ENCODE measurements at places on chromosomes 4 and X.

DNA sequence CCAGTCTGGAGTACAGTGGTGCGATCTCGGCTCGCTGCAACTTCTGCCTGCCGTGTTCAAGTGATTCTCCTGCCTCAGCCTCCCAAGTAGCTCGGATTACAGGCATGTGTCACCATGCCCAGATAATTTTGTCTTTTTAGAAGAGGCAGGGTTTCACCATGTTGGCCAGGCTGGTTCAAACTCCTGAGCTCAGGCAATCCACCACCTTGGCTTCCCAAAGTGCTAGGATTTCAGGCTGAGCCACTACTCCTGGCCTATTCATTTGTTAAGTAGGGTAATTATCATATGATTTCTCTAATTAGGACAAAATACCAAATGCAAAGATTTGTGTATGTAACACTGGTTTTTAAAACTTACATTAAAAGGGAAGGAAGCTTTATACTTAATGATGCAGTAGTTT lies 137.8 kb downstream of the GPM6A start:
- DNase-seq, result no peak

DNA sequence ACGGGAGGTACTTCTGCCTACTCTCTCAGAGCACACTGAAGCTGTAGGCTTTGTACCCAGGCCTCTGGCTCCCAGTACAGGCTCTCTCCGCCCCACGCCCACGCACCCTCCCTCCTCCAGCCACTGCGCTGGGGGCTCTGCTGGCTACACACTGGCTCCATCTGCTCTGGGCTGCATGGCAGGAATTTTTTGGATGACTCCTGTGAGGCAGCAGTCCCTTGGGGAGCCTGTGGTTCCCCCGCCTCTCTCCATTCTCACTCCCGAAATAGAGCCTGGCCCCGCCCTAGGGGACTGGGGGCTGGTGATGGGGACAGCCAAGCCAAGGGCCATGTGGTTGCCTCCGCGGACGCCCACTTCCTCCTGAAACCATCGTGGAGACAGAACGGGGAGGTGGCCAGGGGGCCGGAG lies 58.1 kb upstream of the ADRA2C start:
- no peak for DNase-seq

- DNase-seq, result no peak
Observed at GRCh38 chr4:135385830-135386581, 1184.4 kb upstream of the PABPC4L start.

DNA sequence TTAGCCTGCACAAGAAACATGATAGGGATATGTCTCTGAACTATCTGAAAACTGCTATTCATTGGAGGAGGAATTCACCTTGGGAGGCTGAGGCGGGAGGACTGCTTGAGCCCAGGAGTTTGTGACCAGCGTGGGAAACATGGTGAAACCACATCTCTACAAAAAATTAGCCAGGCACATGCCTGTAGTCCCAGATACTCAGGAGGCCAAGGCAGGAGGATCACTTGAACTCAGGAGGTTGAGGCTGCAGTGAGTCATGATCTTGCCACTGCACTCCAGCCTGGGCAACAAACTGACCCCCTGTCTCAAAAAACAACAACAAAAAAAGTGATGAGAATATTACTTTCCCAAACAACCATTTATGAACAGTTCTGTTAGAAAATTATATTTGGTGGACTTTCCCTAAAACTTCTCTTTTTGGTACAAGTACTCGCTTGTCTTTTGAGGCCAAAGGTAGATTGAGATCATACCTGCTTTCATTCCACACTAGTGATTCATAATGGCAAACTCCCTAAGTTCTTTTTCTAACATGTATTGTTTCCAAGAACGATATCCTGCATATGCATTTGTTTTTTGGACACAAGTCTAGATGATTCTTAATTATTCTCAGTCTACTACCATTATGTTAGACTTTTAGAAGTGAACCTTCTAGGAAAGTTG lies 33.4 kb downstream of the METTL14 start:
- no peak for DNase-seq

- no peak for DNase-seq
Observed at GRCh38 chr4:16869594-16870245, 28.7 kb downstream of the LDB2 start.

GRCh38 chrX:152913346-152913745 lies 15.5 kb downstream of the ZNF185 start:
- DNase-seq, result peak; percentile 36

All from suppressor macrophage treated with lipopolysaccharide for 4 hours (primary cell).